Fibroblast of upper back skin (primary cell): ENCODE measurements at places on chromosomes 5 and 9.
A peak's percentile ranks its signal among the peaks of the same experiment; 100 is the strongest.

DNA sequence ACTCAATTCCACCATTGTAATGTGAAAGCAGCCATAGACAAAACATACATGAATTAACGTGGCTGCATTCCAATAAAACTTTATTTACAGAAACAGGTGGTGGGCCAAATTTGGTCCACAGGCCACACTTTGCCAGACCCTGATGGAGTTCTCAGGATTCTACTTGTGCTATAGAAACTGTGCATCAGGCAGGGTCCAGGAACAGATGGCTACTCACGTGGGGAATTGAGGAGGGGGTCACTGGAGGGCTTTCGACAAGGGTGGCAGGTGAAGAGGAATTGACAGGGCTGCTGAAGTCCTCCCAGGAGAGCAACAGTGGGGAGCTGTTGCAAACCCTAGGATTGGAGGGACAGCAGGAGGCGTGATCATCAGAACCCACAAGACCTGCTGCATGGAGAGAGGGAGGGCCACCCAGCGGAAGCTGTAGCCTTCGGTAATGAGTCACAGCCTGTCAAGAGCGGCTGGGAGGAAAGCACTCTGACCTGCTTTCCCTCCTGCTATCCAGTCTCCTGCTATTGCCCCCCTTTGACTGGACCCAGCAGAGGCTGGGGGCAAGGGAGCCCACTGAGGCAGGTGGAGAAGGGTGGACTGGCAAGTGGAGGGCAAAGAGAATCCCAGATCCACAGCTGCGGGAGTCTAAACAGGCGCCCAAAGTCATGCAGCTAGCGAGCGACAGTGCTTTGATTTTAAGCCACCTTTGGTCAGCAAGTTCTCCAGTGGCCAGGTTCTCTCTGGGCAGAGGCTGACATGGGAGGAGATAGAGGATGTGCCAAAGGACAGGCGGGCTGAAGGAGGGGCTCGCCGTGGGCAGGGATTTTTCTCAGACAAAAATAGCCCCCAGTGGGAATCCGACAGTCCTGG is 138.3 kb upstream of the SMIM23 start:
- DNase-seq: peak; percentile 83

DNA sequence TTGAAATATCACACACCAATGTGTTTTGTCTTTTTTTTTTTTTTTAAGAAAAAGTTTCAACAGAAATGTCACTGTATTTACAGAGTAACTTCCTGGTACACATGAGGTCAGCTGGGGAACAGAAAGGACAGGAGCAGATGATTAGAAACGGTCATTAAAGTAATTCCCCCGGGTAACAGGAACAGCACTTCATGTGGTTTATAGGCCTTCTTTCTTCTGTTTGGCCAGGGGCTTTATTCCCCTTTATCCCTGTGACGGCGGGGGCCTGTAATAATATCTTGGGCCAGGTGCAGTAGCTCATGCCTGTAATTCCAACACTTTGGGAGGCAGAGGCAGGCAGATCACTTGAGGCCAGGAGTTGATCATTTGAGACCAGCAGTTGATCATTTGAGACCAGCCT is 30.5 kb upstream of the MSH3 start:
- DNase-seq: no peak

DNA sequence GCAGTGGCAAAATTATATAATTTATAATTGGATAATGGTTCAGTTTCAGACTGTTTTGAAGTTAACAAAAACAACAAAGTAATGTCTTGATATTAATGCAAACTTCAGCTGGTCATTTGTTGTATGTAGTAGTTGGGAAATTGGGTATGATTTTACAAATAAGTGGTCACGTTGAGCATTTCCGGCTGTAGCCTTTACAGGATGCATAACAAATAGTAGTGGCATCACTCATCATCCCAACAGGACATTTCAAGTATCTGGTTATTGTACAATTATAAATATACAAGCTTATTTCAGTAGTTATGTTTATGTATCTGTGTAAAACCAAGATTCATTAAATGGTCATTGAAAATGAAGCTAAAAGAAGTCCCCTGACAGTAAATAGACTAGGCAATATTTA is 72.9 kb downstream of the SMIM15 start:
- DNase-seq: no peak

GRCh38 chr9:18791074-18791473 is 241.9 kb downstream of the SAXO1 start:
- peak; percentile 13 for DNase-seq
